M059J (cell line): ENCODE measurements at places on chromosomes 11 and 22. TPM values are rescaled to one million over a fixed set of nuclear protein-coding genes. Genes with fewer than 3 reads are reported as not detected.

POLR2F gene
- 77.2 and 91.6 TPM in 2 replicates for total RNA-seq

LUZP2 gene
- 2.0 and 3.2 TPM in 2 replicates for total RNA-seq

SNAP29 gene
- 10.7 and 11.5 TPM in 2 replicates for total RNA-seq

RTN4R gene
- 1.7 and 2.4 TPM in 2 replicates for total RNA-seq

PHOX2A gene
- not detected in 2 replicates for total RNA-seq

MYBPC3 gene
- not detected in 2 replicates for total RNA-seq

ENDOD1 gene
- total RNA-seq = 12.5 and 19.0 TPM in 2 replicates

GNG3 gene
- not detected in 2 replicates for total RNA-seq

OR8A1 gene
- total RNA-seq = not detected in 2 replicates

FIBIN gene
- 0.05 TPM in 1 of 2 replicates, not detected in the other for total RNA-seq

UPK3A gene
- not detected in 2 replicates for total RNA-seq

BTG4 gene
- not detected in 2 replicates for total RNA-seq

POU2AF3 gene
- total RNA-seq = not detected in 2 replicates

CAPN1 gene
- 208 and 246 TPM in 2 replicates for total RNA-seq

TAGLN gene
- 335 and 409 TPM in 2 replicates for total RNA-seq

TRIM3 gene
- 10.3 and 10.4 TPM in 2 replicates for total RNA-seq

GNAZ gene
- 0.47 and 0.94 TPM in 2 replicates for total RNA-seq

TMEM80 gene
- total RNA-seq = 7.9 and 14.9 TPM in 2 replicates

ARHGEF17 gene
- 6.0 and 17.5 TPM in 2 replicates for total RNA-seq
